ENCODE measurements at places on chromosomes 1 and 21.
A peak's percentile ranks its signal among the peaks of the same experiment; 100 is the strongest.

DNA sequence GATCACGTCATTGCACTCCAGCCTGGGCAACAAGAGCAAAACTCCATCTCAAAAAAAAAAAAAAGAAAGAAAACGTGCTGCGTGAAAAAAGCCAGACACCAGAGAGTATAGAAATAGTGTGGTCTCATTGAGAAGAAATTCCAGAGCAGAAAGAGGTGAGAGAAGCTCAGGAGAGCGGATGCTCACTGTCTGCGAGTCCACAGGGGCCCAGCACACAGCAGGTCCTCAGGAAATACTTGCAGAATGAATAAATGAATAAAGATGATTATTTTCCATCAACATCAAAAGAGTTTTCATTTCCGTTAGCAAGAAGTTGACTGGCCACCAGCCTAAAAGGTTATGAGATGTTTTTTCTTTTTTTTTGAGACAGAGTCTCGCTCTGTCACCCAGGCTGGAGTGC lies 14.4 kb downstream of the CASP9 start:
- DNase-seq: no peak

GRCh38 chr1:30248774-30249173 lies 474.6 kb downstream of the MATN1 start:
- no peak for DNase-seq

DNA sequence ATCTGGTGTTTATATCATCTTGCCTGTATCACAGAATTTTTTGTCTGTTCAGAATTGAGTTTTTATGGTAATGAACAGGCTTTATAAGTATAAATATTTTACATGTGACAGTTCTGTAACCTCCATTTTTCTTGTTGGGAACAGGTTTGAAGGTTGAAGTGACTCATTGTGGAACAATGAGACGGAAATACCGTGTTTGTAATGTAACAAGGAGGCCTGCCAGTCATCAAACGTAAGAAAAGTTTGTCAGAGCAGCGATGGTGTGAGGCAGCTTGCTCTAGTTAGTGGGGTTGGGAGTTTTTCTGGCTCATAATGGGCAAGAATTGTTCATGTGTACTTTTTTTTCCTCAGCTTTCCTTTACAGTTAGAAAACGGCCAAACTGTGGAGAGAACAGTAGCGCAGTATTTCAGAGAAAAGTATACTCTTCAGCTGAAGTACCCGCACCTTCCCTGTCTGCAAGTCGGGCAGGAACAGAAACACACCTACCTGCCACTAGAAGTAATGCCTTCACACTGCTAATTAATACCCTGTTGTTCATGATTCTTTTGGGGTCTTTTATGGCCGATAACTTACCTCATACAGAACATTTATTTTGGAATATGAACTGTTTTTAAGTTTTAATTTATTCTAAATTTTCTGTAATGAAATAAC lies 75.2 kb upstream of the TEKT2 start:
- no peak for DNase-seq

GRCh38 chr1:164719676-164720439 lies 160.9 kb downstream of the PBX1 start:
- DNase-seq: no peak

DNA sequence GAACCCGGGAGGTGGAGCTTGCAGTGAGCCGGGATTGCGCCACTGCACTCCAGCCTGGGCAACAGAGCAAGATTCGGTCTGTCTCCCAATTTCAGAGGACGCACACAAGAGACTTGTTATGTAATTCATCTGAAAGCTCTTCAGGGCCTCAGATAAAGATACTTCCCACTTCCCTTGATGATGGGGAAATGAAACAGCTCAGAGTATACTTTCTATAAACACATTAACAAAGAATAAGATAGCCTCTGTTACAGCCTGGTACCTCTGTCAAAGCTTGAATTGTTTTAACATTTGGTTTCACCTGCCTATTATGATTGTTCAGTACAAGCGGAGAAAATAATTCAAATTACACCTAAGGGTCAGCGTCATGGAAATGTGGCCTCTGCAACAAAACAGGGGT lies 622.9 kb upstream of the ADGRL4 start:
- no peak for DNase-seq

DNA sequence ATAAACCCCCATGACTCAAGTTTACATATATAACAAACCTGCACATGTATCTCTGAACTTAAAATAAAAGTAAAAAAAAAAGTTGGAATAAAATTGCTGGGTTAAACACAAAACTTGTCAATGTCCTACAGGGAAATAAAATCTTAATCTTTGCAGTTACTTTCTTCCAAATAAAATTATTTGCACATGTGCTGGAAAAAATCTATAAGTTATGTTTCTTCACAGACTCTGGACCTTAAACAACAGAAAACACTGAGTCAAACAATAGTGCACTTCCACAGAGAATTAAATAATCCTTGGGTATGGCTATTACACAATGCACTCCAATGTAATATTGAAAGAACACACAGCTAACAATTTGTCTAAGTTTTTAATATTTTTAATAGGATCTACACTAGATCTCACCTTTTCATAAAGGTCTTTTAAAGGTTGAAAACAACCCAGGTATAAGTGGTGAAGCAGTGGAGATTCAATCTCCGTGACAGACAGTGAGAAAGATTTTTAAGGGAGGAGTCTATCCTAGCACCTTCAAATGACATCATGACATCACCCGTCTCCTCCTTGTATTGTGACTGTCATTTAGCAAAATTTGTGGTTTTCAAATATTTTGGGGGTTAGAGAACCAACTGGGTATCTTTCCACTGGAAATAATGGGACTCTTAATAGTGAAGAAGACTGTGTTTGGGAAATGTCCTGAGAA lies 25.2 kb upstream of the FGGY start:
- no peak for DNase-seq

DNA sequence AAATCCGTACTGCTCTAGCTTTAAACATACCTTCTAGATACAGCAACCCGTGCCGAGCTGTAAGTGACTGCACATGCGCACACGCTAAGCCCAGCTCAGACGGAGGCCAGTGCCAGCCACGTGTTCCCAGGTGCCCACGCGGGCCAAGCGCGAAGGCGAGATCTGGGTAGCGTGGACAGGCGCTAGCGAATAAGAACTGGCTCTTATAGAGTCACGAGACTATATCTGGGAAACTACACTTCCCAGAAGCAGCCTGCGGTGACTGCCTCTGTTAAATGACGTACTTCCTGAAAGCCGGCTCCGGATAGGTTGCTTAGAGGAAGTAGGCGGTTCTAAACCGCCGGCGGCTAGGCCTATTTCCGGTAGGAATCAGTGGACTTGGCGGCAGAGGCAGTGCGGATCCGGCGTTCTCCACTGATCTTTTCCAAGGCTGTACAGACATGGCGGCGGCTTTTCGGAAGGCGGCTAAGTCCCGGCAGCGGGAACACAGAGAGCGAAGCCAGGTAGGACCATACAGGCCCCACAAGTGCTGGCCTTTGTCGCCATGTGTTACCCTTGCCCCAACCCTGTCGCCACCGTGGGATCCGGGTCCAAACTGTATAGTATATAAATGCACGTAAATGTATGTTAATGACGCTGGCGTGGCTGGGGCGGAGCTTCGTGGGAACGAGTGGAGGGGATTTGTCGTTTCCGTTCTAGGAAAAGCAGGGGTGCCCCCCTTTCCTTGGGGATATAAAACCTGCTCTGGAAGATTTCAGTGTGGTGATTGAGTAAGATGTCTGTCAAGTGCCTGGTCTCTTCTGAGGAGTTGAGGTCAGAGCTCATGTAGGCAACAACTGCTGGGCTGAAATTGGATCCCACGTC lies at the start of gene UTP11:
TSS of gene UTP11 (plus strand) at position 372 of the 864 bp plus-strand sequence. CDS start at position 441, 69 bp downstream.
- peak; percentile 87 for DNase-seq

DNA sequence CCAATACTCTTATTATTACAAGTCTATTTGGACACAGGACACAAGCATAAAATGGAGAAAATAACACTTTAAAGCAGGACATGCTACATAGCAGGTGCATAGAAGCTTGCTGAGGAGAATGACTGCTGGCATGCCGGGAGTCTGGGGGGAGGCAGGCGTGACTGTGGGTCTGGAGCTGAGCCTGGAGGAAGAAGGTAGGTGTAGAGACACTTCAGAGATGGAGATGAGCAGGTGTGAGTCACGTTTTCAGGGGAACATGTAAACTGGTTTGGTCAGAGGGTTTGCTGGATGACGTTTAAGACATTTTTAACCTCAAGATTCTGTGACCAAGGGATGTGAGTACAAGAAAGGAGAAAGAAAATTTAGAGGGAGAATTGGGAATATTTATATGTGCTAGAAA lies 24.5 kb downstream of the OSCP1 start:
- DNase-seq: no peak

- no peak for DNase-seq
These were observed 3.7 kb downstream of the TCHH start for GRCh38 chr1:152111515-152111968.

GRCh38 chr1:1442069-1442770 lies 6.7 kb downstream of the VWA1 start:
- DNase-seq: no peak

GRCh38 chr1:196462086-196462485 lies 146.2 kb downstream of the KCNT2 start:
- no peak for DNase-seq

GRCh38 chr1:68442822-68443556 lies 6.8 kb downstream of the RPE65 start:
- DNase-seq: no peak

DNA sequence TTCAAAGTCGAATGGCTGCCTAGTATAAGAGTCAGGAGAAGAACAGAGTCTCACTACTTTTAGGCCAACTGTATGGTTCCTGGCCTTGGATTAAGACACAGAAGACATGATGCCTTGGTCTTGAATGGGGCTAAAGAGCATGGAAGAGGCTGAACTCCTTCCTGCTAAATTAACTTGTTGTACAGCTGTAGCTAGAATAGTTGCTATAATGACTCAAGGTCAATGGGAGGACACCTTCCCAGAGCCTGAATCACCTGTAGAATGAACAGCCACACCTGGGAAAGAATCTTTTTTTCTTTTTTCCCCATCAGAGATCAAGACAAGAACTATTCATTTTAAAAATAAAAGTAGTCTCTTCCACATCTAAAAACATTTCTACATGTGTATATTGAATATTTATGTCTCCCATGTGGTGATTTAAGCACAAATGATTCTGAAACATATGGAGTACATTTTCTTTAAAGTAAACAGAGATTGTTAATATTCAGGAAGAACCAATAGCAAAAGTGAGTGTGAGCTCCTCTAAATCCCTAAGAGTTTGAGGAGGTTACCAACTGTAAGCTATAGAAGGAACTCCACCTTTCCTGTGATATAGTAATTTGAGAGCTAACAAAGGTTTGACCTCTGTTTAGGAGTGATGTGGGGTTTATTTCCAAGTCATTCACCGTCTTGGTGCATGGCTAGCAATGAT lies 191.3 kb downstream of the TGFB2 start:
- DNase-seq: no peak

DNA sequence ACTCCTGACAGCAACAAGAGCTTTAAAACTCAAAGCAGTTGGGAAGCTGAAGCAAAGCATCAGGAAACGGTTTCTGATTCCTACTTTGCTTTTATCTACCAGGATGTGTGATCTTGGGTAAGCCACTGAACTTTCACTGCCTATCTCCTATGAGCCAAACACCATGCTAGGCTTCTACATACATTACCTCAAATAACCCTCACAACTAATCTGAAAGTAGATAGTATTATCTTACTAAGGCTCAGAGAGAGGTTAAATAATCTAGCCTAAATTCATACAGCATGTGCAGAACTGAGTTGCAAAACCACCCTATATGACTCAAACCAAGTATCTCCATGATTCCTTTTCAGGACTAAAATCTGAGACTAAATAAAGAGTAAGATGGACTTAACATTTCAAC lies 83.8 kb downstream of the EVI5 start:
- DNase-seq: no peak

GRCh38 chr1:242569867-242570266 lies 45.4 kb upstream of the PLD5 start:
- no peak for DNase-seq

DNA sequence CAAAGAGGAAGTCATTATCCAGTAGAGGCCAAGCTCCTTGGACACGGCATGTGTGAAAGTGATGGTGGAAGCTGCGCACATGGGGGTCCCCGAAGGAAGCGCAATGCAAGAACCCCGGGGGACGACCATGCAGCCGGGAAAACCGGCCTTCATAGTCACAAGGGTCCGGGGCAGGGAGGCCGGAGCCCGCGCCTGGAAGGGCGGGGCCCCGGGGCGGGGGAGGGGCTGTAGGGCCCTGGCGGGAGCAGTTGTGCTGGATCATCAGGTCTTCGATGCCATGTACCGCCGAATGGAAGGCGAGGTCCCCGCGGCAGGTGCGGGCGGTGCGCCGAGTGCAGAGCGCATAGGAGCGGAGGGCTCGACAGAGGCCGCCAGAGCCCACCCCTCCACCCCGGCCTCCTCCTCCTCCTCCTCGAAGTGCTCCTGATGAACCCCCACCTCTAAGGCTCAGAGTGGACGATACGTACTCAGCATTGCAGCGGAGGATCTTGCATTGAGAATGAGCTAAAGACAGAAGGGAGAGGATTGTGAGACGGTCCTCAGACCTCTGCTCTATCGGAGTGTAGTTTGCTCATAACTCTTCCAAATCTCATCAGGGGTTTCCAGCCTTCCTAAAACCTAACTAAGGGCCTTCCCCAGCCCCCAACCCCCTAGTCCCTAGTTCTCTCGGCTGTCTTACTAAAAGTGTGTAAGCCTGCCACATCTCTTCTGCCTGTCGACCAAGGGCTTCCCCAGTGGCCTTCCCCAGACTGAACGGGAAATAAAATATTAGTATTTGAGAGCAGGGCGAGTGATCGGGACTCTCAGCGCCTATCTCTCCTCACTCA lies 2.1 kb downstream of the HJV start:
- DNase-seq: no peak

DNA sequence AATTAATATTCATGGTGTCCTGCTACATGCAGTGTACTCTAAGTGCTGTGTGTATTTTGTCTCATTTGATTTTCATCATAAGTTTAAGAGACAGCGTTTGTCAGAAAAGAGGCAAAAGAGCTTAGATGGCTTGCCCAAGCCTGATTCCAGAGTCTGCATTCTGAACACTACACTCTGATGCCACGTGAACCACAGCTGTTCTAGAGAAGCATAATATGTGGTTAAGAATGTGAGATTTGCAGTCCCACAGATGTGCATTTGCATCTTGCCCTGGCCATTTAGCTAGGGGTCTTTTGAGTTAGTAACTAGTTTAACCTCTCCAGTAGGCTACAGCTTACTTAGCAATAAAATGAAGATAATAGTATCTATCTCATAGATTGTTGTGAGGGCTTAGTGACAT lies 9.2 kb upstream of the GADD45A start:
- DNase-seq: no peak

GRCh38 chr1:16112596-16113555 lies 39.4 kb upstream of the FAM131C start:
- DNase-seq: no peak

- no peak for DNase-seq
These were observed 111.3 kb downstream of the PATJ start for GRCh38 chr1:61853583-61853982.

- DNase-seq: no peak
These were observed 35.5 kb downstream of the SYF2 start for GRCh38 chr1:25196830-25197229.

All from activated CD4-positive, alpha-beta T cell treated with anti-CD3 and anti-CD28 coated beads for 4 hours (primary cell).